DMS153 (cell line): ENCODE measurements at places on chromosomes 16 and 17.
A peak's percentile ranks its signal among the peaks of the same experiment; 100 is the strongest.

DNA sequence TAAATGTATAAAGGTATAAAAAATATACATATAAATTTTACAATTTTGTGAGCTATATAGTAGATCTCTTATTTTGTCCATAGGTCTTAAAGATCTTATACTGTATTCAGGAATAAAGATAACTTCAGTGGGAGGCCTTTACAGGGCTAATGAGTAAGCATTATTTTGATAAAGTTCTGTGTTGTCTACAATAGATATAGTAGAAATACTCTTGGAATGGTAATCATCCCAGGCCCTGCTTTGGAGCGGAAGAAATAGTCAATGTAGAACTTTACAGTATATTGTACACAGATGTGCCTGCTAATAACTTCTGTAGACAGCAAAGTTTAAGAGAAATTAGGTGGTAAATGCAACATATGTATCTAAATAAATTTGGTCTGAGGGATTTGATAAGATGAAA, 42.6 kb downstream of the TENT4B start:
- DNase-seq: no peak

GRCh38 chr16:57186872-57187854, 1.0 kb downstream of the RSPRY1 start:
- DNase-seq: no peak

DNA sequence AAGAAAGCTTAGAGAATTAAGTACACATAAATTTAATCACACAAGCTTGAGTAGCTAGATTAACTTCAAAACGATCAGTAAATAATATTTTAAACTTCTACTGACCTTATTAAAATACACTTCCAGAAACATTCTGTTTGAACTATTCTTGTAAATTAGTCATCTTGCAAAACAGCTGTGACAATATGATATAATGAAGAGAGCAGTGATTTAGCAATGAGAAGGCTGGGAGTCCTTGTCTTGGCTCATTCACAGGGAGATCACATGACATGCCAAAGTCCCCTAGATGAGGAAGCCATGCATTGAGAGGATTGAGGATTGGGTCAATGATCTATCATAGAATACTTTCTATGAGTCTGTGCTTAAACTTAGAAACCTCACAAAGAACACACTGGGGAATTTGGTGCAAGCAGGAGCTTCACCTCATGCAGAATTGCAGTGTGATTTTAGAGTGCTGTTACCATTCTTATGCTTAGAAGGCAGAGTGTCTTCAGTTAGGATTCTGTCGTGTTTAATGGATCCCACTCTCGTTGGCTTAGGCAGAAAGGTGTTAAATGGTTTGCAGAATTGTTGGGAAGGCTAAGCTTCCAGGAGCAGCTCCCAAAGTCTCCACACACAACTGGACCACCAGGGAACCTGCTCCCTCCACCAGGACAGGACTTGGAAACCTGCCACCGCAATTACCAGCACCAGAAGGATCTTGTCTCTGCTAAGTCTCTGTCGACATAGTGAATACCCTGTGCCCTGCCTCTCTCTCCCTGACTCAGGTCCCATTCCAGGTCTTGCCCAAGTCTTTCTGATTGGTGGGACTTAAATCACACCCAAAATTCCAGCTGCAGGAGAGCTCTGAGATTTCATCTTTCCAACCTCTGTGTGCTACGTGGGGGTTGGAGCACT, 87.1 kb downstream of the USP22 start:
- DNase-seq: no peak

GRCh38 chr17:50022463-50023130, 27.6 kb upstream of the DLX3 start:
- no peak for DNase-seq

GRCh38 chr17:31448467-31449077, 57.1 kb downstream of the RAB11FIP4 start:
- DNase-seq: no peak

DNA sequence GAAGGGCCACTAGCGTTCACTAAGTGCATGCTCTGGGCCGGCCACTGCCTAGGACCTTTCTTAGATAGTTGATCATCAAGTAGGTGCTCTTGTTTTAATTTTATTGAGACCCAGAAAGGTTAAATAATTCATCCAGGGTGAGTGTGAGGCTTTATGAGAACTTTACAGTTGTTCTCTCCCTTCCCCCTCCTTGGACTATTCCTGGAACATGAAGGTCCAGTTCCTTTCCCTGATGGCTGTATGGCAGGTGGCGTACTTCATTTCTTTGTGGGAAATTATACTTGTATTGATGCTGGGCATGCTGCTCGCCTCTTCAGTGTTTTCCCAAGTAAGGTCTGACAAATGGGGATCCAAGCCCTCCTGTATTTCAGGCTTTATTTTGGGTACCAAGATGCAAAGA, 8.5 kb downstream of the SGF29 start:
- no peak for DNase-seq

DNA sequence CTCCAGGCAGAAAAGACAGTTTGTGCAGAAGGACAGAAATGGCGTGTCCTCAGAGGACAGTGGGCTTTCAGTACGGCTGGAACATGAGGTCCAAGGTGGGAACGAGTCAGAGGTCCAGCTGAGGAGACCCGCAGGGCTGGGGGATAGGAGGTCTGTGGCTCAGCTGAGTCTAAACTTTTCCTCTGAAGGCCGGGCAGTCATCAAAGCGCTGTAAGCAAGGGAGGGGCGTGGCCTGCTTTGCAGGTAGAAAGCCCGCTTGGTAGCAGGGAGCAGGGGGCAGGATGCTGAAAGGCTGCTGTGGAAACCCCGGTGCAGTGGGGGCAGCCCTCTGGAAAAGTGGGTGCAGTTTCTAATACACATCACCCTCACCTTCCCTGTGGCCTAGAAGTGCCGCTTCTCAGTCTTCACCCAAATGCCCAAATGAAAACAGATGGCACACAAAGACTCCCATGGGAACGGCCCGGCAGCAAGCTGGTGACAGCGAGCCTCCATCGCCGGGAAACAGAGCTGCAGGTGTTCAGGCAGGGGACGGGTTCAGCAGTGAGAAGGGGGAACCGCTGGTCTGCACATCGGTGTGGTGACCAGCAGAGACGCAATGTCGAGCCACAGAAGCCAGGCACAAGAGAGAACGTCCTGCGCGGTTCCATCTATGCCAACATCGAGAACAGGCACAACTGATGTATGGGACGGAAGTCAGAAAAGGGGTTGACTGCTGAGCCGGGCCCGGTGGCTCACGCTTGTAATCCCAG, 12.2 kb upstream of the OSGIN1 start:
- DNase-seq: peak; percentile 44

- DNase-seq: peak; percentile 97
These were observed 128.5 kb upstream of the GSE1 start for GRCh38 chr16:85484347-85485300.

- no peak for DNase-seq
These were observed 174.4 kb upstream of the IRX6 start for GRCh38 chr16:55149622-55150021.

GRCh38 chr16:21179983-21180365, 21.5 kb downstream of the LDAF1 start:
- DNase-seq: no peak

DNA sequence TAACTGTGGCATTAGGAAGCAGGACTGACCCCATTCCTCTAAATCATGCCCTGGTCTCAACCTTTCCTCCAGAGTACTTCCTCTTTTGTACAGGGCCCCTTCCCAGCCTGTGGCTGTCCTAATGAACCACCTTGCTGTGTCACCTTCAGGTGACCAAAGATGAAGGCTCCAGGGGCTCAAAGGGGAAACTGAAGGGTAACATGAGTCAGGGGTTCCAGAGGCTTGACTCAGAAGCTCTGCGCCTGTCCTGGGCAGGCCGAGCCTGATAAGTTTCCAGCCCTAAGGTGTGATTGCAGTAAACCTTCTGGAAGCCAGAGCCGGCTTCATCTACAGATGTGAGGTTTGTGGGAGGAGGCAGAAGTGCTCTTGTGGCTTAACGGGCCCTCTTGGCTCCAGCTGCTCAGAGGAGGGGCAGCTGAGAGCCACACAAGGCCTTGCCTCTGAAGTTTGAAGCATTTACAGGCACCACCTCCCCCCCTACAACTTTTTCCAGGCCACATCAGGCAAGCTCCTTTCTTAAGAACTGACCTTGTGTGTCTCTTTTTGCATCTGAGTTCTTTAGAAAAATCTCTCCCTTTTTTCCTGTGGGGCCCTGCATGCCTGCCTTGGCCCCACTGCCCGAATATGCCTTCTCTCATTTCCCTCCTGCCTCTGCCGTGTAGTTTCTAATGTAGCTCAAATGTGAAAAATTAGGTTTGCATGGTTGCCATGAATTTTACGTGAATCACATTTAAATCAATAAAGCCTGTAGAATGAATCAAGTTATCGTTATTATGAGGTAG, 149.9 kb downstream of the CLEC16A start:
- DNase-seq: no peak

DNA sequence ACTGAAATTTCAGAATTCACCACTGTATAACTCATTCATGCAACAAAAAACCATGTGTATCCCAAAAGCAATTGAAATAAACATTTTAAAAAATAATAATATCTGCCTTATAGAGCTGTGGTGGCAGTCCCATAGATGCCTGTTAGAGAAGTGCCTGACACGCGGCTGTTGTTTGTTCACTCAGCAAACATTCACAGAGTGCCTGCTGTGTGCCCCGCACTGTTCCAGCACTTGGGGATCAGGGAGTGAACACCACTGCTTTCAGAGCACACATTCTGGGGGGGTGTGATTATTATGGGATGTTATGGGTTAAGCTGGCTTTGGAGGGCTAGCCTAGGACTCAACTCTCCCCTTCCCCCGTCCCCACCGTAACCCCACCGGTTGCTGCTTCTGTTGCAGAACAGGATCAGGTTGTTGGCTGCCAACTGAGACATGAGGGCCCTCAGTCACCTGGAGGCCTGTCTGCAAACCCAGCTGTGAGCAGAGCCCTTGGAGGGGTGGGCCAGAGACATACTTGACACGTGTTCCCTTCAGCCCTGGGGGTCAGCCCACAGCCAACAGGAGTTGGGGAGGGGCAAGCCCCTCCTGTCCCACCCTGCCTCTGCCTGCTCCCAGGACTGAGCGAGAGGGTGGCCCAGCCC, 103.3 kb upstream of the CIBAR2 start:
- no peak for DNase-seq

- DNase-seq: no peak
These were observed 11.9 kb downstream of the SEC14L5 start for GRCh38 chr16:4970010-4970409.

DNA sequence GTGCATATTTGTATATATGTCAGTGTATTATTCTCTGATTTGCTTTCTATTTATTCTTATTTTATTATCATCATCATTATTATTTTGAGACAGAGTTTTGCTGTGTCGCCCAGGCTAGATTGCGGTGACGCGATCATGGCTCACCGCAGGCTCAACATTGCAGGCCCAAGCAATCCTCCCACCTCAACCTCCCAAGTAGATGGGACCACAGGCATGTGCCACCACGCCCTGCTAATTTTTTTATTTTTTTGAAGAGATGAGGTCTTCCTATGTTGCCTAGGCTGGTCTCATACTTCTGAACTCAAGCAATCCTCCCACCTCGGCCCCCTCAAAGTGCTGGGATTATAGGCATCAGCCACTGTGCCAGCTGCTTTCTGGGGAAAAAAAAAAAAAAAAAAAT, 8.4 kb upstream of the ARHGAP17 start:
- no peak for DNase-seq

DNA sequence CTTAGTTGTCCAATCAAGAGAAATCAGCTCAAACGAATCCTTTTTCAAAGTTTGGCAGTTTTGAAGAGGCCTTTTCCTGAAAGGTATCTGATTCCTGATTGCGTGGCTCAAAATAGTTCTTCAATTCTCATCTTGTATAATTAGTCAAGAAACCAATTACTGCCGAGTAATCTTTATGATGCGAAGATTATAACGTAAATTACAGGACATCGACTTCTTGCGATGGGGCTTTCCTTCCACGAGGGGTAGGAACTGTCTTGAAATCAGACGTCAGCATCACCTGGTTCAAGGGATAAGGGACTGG, 644 bp upstream of the ARL2BP start:
- DNase-seq: no peak

- DNase-seq: peak; percentile 23
These were observed 15.6 kb upstream of the ZFPM1 start for GRCh38 chr16:88437367-88437964.

DNA sequence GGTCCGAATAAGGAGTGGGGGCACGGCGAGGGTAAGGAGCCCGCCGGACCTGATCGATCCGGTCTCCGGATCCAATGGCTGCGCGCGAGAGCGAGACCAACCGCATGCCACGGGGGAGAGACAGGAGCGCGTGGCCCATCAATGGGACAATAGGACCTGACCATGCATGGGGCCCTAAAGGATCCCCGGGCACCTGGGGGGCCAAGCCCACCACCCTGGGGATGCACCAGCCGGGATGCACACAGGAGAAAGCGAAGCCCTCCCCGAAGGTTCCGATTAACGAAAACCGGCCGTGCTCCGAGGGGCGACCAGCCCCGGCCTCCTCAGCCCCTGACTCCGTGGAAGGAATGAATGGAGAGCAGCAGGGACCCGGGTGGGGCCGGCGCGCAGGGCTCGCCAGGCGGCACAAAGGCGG, 525 bp downstream of the JPT1 start:
- no peak for DNase-seq

- DNase-seq: no peak
These were observed 8.4 kb upstream of the SHCBP1 start for GRCh38 chr16:46629331-46630219.

GRCh38 chr17:17824783-17825614, 11.8 kb downstream of the SREBF1 start:
- DNase-seq: no peak

- no peak for DNase-seq
These were observed 4.6 kb upstream of the ATP2A1 start for GRCh38 chr16:28873543-28874201.

DNA sequence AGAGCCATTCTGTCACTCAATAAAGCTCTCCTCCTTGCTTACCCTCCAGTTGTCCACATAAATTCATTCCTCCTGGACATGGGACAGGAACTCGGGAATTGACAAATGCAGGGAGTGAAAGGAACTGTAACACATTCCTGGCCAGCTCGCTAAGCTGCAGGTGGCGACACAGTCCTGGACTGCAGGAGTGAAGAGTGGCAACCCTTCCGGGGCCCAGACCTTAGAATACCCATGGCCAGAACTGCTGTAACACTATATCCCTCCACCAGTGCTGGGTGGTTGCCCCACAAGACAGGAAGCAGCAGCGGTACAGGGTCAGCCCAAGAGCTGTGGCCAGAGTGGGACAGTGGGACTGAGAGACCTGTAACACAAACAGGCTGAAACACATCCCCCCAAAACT, 30.3 kb upstream of the KIF2B start:
- DNase-seq: no peak

GRCh38 chr17:46875849-46876352, 24.5 kb downstream of the WNT9B start:
- DNase-seq: no peak
